ENCODE measurements at places on chromosomes 2 and 18.

- H3K4me1 ChIP-seq = no peaks in the 10 kb centered on the region
- DNase-seq = no peak
- no peak overlapping the region for H3K27ac ChIP-seq
- no peak overlapping the region for H3K4me3 ChIP-seq
- H3K36me3 ChIP-seq = no peaks in the 10 kb centered on the region
Measured at GRCh38 chr2:149648282-149649030, 60.9 kb upstream of the MMADHC start.

DNA sequence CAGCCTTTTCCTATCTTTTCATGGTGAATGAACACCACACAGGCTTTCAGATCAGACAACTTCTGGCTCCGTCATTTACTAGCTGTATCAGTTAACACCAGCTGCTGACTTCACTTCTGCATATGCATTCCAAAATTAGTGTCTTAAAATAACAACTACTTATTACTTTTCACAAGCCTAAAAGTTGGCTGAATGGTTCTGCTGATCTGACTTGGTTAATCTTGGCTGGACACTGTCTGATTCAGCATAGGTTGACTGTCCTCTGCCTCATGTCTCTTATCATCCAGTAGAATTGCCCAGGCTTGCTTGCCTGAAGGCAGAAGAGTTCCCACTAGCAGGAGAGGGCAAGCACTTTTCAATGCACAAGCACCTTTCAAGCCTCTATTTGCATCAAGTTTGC lies 72.7 kb downstream of the MARCHF4 start:
- DNase-seq = no peak
- H3K27ac ChIP-seq = no peak overlapping the region
- no peaks in the 10 kb centered on the region for H3K27me3 ChIP-seq
- no peaks in the 10 kb centered on the region for H3K4me1 ChIP-seq
- no peaks in the 10 kb centered on the region for H3K36me3 ChIP-seq
- no peak overlapping the region for H3K4me3 ChIP-seq

DNA sequence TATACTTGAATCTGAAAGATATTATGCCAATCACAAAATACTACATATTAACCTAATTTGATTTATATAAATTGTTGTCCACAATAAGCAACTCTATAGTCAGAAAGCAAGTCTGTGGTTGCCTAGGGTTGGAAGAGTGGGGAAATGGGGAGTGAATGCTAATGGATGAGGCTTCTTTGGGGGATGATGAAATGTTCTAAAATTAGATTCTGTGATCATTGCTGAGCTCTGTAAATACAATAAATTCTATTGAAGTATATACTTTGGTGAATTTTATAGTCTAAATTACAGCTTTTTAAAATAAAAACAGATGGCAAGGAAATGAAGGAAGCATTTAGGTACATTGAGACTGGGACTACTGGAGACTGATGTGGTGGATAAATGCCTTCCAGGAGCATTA lies 275.5 kb downstream of the MBD2 start:
- peaks cover 2% of the 10 kb centered on the region for H3K27me3 ChIP-seq
- DNase-seq = no peak
- no peaks in the 10 kb centered on the region for H3K4me1 ChIP-seq
- H3K4me3 ChIP-seq = no peak overlapping the region

DNA sequence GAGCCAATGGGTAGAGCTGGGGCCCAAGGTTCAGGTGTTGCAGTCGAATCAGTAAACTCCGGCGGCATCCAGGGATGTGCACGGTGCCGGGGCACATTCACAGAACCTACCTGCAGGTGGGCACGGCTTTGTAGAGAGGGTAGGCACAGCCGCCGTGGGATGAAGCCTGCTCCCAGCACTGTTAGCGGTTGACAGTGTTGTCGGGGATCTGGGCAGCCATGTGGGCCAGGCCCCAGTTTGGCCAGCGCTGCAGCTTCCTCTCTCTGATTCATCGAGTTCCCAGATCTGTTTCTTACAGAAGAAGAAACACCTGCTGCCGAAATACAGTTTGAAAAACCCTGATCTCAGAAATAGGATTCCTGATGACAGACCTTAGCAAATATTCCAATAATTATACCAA lies 274.8 kb downstream of the AGAP1 start:
- no peaks in the 10 kb centered on the region for H3K36me3 ChIP-seq
- H3K27me3 ChIP-seq = no peaks in the 10 kb centered on the region
- H3K4me1 ChIP-seq = no peaks in the 10 kb centered on the region
- DNase-seq = no peak

DNA sequence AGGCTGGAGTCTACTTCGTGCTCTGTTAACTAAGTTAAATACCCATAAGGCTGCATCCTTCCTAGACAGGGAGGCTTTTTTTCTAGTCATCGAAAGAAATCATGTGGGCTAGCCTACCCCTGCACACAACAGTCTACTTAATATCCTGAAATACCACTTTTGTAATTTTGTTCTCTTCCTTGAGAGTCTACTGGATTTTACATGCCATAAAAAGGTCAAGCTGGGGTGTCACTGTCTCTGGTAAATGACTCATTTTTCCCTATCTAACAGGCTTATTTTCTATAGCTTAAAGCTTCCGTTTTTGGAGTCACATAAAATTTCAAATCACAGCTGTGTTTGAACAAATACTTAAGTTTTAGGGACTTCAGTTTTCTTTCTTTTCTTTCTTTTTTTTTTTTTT lies 10.7 kb upstream of the STAM2 start:
- no peaks in the 10 kb centered on the region for H3K36me3 ChIP-seq
- no peaks in the 10 kb centered on the region for H3K4me1 ChIP-seq
- no peak for DNase-seq
- H3K4me3 ChIP-seq = no peak overlapping the region
- H3K27ac ChIP-seq = no peak overlapping the region
- no peaks in the 10 kb centered on the region for H3K27me3 ChIP-seq

GRCh38 chr2:28030600-28030999 lies 140.1 kb downstream of the BABAM2 start:
- no peaks in the 10 kb centered on the region for H3K4me1 ChIP-seq
- H3K4me3 ChIP-seq = no peak overlapping the region
- no peak for DNase-seq
- no peaks in the 10 kb centered on the region for H3K27me3 ChIP-seq
- H3K27ac ChIP-seq = no peak overlapping the region

All from Karpas-422 (cell line).